Stimulated activated CD4-positive, alpha-beta T cell treated with anti-CD3 and anti-CD28 coated beads, Interleukin-12 subunit alpha, Interleukin-12 subunit beta, amount 100 ng/mL, for 48 hours (primary cell): ENCODE measurements at places on chromosomes 3 and 15.

DNA sequence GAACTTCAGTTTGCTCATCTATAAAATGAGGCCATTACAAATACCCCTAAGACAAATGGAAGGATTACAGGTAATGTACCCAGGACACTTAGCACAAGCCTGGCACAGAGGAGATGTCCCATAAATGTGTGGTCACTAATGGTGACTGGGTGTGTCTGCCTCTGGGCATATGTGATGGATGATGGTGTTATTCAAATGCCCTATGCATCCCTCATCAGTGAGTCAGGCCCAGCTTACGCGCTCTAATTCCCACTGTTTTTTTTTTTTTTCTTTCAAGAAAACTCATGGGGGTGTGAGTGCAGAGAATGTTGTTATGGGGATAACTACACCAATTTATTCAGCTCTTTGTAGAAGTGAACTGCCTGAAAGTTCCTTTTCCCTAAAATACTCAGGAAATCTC lies 23.6 kb upstream of the KIF23 start:
- no peak for DNase-seq

DNA sequence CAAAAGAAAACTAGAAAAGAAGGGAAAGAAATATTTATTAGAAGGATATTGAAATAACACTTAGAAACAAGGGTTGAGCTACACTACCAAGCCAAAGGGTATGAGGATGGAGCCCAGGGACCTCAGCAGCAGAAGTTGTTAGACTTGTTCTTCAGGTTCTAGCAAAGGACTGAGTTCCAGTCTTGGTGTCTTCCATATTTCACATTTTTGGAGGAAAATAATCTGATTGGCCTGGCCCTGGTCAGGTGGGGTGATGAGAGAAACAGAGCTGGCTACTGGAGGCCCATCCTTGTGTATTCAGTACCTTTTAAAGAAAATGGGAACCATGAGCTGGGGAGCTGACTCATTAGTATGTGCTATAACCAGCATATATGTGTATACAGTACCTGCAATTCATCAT lies 28.2 kb downstream of the PPP4R2 start:
- DNase-seq: no peak

GRCh38 chr15:89735773-89736172 lies 15.3 kb downstream of the MESP1 start:
- no peak for DNase-seq

GRCh38 chr15:54033356-54033860 lies 55.2 kb downstream of the UNC13C start:
- no peak for DNase-seq

DNA sequence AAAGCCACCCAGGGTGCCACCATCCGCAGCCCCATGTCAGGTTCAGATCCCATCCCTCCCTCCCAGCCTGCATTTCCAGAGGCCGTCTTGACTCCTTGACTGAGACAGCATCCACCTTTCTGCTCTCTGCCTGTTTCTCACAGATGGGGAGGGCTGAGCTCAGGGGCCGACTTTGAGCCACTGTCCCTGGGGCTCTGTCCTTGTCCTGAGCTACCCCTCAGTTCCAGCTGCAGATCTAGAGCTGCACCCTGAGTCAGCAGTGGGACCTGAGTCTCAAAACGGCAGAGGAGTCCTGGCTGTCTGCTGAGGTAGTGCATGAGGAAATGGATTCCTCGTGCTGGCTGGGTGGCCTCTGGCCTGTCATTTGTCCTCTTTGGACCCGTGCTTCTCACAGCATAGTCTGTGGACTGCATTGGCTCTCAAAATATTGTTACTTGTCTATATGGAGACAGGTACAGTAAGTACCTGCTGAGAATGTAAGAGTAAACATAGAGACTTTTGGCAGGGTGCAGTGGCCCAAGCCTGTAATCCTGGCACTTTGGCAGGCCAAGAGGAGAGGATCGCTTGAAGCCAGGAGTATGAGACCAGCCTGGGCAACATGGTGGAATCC lies 22.3 kb downstream of the RPLP1 start:
- no peak for DNase-seq

- DNase-seq: peak; percentile 32
Observed at GRCh38 chr3:13009132-13009945, 63.9 kb downstream of the IQSEC1 start.

DNA sequence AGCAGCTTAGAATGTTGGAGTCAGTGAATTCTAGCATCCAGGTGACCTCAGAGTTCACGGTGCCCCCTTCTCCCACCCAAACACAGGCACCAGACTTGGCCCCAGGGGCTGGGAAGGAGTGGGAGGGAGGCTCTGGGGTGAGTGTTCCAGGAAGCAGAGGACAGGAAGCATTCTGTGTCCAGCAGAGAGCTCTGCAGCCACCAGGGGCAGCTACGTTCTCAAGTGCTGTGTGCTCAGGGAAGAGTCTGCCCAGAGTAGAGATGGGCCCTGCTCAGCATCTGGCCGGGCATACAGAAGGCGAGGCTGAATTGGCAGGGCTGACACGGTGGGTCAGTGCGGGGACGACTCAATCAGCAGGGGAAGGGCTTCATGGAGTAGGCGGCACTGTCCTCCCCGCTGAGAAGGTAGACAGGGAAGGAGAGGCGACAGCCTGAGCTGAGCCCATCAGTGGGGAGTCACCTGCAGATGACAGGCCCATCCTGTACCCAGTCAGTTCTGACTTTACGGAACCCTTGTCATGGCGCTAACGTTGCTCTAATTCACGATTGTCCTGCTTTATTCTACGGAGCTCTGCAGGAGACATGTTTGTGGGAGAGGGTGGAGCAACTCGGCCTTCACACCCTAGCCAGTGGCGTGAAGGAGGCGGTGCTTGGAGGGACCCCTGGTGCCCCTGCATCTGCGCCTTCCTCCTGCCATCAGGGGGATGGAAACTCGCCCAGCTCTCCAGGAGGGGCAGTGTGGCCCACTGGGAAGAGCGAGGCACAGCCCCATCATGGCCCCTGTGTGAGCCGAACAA lies 82.2 kb downstream of the C3orf70 start:
- DNase-seq: no peak

DNA sequence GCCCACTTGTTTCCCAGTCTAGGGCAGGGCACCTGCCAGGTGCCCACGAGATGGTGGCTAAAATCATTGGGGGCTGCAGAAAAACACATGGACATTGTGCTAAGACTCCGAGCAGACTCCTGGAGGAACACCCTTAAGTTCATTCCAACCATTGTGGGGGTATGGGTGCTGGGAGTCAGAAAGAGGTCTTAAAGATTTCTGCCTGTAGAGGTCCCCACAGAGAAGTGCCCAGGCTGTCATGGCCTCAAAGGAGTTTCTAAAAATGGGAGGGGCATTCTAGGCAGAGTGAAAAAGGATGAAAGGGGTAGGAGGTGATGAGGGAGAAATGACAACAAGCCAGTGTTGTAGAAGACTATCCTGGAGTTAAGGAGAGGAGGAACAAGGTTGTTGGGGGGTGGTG lies 17.1 kb downstream of the RBP1 start:
- no peak for DNase-seq

DNA sequence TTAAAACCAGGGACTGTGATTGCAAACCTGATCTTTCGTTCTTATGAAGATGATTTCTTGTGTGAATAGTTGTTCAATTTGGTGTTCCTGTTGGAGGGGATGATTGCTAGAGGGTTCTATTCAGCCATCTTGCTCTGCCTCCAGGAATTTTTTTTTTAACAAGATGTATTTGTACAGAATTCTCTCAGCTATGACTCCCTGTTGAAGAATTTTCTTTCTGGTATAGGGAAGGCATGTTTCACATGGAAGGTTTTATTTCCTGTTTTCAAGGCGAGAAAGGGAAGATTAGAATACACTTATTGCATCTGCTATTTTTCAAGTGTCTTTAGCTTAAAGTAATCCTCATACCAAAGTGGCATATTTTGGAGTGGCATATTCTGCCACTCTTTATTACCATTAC lies 5.6 kb upstream of the LRRC34 start:
- no peak for DNase-seq

DNA sequence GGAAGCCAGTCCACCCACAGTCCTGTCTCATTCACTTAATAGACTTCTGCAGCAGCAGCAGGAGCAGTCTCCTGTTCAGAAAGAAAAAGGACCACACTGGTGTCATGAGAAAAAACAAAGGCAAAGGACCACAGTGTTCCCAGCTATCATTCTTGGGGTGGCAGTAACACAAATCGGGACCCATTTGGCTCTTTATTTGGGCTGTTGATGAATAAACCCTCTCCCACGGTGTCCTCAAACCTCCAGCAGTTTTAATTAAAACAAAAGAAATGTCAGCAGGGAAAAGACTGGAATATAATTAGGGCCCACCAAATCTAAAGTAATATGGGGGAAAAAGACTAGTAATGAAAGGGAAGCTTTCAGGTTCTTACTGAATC lies 210.5 kb upstream of the SLC2A2 start:
- DNase-seq: no peak

- DNase-seq: no peak
Observed at GRCh38 chr3:70726096-70726938, 413.9 kb upstream of the MDFIC2 start.

GRCh38 chr15:72230197-72231065 lies 559 bp downstream of the PKM start:
- DNase-seq: peak; percentile 85

- no peak for DNase-seq
Observed at GRCh38 chr15:62165104-62165792, at the start of gene C2CD4B. C2CD4B (minus strand) TSS chr15:62165285; CDS start chr15:62164984, 301 bp downstream.

DNA sequence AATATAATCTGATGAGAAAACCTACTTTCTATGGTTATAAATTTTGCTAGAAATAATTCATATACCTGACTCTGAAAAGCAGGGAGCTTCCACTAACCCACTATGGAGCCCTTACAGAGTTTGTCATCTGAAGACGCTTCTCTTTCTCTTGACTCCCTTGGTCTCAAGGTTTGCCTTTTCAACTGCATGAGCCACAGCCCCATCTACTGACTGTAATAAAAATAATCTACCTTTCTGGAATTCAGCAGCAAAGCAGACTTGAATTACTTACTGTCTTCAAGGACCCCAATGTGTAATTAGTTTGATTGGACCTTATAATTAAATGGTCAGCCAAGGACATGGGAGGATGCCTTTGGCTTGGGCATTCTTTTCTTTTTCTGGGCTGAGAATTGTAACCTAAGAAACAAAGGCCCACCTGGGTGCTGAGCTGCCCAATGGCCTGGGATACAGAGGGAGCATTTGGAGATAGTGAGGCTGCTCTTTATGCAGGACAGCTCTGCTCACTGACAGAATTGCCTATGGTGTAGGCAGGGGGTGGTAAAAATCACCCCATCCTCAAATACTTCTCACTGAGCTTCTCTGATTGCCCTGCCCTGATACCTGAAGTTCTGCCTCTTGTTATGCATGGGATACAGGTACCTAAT lies 178.6 kb upstream of the TRIM42 start:
- no peak for DNase-seq

- DNase-seq: no peak
Observed at GRCh38 chr15:40151499-40151898, 9.4 kb upstream of the BUB1B start.

DNA sequence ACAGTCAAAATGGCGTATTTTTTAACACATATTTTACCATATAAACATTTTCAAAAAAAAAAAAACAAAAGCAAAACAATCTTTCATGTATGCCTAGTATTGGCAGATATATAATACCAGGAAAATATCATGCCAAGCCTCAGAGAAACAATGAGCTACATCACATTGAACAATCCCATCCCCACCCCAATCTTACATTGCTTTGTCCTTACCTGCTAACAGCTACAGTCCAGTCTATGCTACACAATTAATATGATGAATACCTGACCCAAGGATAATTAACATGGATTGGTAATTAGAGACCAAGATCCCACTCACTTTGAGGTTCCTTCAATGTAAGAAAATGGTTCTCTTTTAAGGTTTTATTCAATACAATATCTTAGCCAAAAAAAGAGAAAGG lies 7.6 kb upstream of the SATB1 start:
- no peak for DNase-seq

DNA sequence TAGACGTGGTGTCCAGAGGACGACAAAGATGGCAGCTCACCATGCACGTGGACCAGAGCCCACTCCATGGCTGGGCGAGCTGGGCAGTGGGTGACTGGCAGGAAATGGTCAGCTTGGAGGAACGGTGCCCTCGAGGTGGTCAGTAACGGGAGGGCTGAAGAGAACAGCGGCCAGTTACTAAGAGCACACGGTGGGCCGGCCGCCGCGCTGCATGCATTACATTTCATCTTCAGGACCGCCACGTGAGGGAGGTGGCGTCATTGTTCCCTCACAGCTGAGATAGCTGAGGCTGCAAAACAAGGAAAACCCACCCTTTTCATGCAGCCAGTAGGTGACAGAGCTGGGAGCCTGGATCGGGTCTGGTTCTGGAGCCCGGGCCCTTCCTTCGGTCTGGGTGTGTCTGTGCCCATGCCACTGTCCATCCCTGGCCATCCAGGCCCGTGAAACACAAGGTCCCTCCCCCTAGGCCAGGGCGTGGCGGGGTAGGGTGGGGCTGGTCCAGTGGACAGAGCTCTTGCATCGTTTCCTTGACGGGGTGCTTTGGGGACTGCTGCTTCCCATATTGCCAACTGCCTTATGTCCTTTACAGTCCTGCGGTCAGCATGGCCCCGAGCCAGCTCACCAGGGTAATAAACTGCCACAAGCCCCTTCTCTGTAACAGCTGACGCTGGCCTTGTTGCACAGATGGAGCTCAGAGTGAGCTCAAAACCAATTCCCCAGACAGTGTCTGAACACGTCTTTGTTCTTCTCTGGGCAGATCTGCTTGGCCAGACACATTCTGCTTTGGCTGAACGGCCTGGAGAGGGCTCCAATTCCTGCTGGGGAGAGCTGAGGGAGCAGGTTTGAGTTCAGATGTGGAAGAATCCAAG lies 51.8 kb downstream of the RGMA start:
- no peak for DNase-seq

DNA sequence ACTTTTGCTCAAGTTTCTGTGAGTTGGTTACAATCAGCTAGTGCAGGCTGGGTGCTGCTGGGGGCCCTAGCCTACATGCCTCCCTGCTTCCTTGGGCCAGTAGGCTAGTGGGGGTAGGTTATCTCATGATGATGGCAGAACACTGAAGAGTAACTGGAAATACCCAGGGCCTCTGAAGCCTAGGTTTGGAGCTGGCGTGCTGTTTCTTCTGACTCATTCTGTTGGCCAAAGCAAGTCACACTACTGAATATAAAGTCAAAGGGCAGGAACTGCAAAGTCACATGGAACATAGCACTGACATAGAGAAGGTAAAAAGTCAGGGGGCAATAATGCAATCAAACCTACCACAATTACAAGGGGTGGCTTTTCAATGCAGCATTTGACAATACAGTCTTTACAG lies 34.5 kb downstream of the RASGRP1 start:
- peak; percentile 14 for DNase-seq

GRCh38 chr15:100686725-100687473 lies 84.5 kb downstream of the ASB7 start:
- no peak for DNase-seq

- no peak for DNase-seq
Observed at GRCh38 chr3:21534462-21534861, 216.5 kb downstream of the ZNF385D start.

- DNase-seq: no peak
Observed at GRCh38 chr3:153881201-153881600, 240.0 kb upstream of the ARHGEF26 start.

DNA sequence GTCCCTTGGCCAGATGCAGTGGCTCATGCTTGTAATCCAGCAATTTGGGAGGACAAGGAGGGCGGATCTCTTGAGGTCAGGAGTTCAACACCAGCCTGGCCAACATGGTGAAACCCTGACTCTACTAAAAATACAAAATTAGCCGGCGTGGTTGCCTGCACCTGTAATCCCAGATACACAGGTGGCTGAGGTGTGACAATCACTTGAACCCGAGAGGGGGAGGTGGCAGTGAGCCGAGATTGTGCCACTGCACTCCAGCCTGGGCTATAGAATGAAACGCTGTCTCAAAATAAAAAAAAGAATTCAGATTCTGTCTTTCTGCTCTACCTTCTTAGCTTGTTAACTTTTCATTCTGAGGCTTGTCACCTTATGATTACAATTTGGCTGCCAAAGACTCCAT lies 22.1 kb downstream of the MYO5A start:
- no peak for DNase-seq
